ENCODE measurements at places on chromosomes 3 and 15.

- DNase-seq = no peak
Observed at GRCh38 chr3:40951636-40952035, 247.7 kb upstream of the CTNNB1 start.

DNA sequence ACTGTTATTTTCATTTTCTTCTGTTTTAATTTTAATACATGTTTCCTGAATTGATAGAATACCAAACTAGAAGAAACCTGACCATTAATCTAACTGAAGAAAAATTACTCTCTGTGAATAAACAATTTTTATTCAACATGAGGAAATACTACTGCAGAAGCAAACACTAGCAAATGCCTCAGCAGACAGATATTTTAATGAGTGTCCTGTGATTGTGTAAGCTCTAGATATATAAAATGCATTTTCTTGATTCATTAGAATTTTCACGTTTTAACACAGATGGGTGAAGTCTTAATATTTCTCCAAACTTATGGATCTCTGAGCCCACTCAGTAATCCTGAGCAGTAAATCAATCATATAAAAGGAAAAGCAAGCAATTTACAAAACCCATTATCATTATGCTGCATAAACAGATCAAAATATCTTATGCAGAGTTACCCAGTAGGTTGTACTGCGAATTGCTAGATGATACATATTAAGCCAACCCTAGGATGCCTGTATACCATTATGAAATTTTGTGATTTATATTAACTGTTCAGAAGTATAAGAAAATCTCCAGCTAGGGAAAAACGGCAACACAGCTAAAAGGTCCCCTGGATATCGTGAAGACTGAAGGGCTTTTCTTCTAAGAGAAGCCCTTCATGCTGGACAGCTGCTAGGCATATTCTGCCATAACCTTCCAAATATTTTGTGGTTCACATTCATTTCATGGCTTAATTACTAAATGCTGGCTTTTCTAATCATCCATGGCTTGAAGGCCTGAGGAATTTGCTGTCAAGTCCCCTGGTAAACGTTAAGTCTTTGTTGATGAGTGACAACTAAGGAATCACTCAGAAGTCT is 157.7 kb upstream of the TGFBR2 start:
- DNase-seq = no peak

DNA sequence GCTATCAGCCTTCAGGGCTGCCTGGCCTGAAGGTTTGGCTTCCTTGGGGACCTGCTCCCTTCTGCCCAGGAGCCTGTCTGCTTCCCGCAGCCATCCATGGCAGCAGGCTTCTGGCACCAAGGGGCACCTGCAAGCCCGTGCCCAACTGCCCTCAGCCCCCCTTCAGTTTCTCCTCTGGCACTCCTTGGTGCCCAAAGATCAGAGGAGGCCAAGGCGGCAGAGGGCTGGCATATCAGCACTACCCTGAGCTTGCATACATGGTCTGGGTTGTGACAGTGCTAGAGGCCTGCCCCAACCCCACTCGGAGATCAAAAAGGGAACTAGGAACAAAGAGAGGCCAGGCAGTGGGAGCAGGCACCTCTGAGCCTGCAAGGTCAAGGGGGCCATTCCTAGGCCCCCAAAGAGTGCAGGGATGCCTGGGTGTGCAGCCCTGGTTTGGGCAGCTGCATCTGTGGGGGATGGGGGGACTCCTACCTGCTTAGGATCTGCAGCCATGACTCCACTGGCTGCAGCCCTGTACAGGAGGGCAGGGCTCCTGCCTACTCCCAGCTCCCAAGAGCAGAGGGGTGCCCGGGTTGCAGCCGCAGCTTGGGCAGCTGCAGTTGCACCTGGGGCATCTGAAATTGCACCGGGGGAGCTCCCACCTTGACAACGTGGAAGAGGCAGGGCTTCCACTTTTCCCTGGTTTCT is 76.2 kb upstream of the TP63 start:
- DNase-seq = no peak

- DNase-seq = no peak
Observed at GRCh38 chr3:194556086-194557056, 69.6 kb upstream of the ATP13A3 start.

DNA sequence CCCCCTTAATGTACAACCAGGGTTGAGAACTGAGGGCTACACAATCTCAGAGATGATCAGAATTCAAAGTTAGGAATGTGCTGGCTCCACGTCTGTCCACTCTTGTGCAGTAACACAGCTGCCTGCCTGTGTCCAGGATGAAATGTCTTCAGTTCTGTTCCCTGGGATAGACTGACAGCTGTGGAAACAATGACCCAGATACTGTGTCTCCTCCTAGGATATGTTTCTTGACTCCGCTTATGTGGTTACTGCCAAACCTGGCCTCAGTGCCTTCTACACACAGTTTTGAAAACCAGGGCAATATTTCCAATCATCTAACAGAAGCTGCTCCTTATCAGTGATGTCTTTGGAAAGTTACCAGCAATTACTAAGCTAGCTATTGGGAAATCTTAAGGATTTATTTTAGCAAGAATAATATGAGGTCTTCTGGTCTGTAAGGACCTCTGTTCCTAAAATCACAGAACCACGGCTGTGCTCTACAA is 67.6 kb downstream of the NOX5 start:
- no peak for DNase-seq

GRCh38 chr3:182235504-182235903 is 523.8 kb downstream of the SOX2 start:
- DNase-seq = no peak

GRCh38 chr3:42013691-42014457 is 52.0 kb upstream of the ULK4 start:
- DNase-seq = no peak

- DNase-seq = no peak
Observed at GRCh38 chr3:26191556-26191955, 401.7 kb downstream of the OXSM start.

GRCh38 chr3:55244247-55244646 is 242.9 kb downstream of the WNT5A start:
- DNase-seq = no peak

DNA sequence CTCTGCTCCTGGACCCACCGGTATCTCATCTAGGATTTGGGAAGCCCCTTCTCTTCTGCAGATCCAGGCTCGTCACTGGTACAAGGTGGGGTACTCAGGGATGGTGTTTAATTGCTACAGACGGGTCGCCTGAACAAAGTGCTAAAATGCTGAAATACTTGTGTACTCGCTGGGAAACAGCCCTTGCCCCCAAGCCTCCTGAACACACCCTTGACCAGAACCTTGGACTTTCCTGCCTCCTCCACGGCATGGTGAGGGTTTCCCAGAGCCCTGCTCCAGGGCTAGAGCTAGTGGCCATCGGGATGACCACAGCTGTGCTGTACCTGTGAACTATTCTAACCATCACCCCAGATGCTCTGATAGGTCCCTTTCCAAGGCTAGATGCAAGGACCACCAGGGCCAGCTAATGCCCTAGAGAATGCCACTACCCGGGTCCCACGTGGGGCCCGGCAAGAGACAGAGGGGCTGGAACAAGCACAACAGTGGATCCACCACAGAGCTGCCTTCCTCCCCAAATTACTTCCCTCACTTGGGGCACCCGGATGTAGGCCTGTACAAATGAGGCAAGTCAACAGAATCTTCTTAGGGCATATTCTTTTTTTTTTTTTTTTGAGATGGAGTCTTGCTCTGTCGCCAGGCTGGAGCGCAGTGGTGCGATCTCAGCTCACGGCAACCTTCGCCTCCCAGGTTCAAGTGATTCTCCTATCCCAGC is 267.3 kb downstream of the FOXP1 start:
- DNase-seq = no peak

GRCh38 chr3:188792793-188793192 is 379.0 kb upstream of the TPRG1 start:
- no peak for DNase-seq

- DNase-seq = no peak
Observed at GRCh38 chr15:78907577-78907976, 34.9 kb downstream of the MORF4L1 start.

DNA sequence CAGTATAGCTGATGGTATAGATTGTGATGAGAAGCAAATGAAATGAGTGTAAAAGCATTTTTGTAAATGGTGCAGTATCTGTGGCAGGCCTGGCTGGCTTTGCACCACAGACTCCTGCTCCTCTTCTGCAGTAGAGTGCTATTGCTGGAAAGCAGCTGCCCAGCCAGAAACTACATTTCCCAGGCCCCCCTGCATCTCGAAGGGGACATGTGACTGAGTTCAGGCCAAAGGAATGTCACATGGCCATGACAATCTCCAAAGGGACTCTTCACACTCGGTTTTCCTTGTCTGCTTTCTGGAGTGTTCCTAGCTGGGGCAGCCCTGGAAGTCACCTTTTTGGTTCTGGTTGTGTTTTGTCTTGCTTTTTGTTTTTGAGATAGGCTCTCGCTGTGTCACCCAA is 277.1 kb downstream of the SUCLG2 start:
- DNase-seq = no peak

DNA sequence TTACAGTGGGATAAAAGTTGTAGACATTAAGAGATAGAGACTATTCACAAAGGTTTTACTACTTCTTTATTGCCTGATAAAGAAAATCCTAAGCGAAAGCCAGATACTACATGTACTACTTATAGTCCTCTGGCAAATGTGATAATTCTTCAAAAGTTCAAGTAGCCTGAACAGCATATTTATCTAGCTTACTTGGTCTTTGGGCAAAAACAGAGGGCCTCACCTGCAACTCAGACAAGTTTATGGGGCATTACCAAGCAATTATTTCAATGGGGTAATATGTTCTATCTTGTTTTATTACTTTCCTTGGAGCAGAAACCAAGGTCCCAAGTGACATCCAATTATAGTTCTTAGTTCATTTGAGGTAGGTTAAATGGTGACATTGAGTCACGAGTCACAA is 390.1 kb upstream of the ARHGEF26 start:
- no peak for DNase-seq

GRCh38 chr15:89383365-89384175 is 48.9 kb upstream of the POLG start:
- DNase-seq = peak; percentile 10

DNA sequence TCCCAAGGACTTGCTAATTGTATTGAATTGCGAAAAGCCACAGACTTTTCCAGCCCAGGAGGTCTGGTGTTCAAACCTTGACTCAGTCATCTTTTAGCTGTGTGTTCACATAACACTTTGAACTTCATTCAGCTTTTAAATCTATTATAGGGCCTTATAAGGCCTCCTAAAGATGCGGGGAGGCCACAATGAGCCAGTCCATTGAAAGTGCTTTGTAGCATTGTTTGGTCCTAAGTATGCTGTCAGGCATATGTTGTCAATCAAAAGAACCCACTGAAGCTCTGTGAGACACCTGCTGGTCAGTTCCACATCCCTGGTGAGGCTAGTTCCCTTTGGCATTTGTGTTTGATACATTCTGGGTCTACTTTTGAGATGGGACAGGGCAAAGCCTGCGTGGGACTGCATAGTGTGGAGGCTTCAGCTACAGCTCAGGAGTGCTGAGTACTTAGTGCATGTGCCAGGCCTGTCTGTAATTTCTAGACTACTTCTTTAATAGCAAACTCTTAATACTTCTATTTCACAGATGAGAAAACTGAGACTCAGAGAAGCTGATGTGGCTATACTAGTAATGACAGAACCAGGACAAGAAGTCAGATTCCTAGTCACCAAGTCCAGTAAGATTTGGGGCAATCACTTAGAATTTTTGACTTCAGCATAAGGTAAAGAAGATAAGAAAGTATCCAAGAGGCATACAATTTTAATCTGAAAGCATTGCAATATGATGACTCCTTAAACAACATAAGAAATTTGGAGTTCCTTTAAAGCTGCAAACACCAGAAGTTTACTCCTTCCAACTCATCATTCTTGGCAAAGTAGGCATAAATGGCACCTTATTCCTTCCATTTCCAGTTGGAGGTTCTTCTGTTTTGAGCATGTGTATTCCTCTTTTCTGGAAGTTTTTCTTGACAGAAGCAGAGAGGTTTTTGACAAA is 213.0 kb downstream of the PDCD6IP start:
- DNase-seq = no peak

DNA sequence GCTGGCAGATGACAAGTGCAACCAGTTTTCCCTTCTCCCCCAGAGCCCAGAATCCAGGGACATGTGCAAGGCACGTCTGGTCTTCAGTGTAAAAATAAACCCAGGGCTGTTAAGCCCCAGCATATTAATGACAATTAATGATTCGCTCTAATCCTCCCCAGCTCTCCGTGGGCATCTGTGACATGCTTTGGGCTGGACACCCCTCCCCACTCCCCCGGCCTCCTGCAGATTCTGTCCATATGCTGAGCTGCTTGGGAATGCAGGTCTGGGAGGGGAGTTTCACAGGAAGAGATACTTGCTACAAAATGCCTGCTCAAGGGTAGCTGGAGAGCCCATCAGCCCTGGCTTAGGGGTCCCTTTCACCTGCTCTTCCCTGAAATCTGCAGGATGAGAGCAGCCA is 43.0 kb upstream of the NTRK3 start:
- no peak for DNase-seq

- no peak for DNase-seq
Observed at GRCh38 chr3:183128709-183129108, 29.4 kb upstream of the MCCC1 start.

DNA sequence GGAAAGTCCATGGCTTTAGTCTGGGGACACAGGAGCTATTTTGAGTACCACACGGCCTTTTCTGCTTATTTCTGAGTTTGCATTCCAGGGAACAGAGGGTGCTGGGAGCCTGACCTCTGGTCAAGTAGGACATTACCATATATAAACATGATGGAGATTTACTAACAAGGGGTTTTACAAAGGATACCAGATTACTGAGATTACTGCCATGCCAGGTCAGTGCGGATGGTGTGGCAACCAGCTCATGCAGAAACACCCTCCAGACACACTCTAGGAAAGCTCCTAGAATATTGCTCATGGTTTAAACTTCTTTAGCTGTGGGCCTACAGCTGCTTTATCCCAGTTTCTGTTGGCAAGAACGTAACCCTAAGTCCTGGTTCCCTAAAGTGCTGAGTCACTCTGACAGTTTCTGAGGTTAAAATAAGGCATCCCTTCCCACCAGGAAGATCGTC is 54.3 kb upstream of the AGTR1 start:
- DNase-seq = no peak

DNA sequence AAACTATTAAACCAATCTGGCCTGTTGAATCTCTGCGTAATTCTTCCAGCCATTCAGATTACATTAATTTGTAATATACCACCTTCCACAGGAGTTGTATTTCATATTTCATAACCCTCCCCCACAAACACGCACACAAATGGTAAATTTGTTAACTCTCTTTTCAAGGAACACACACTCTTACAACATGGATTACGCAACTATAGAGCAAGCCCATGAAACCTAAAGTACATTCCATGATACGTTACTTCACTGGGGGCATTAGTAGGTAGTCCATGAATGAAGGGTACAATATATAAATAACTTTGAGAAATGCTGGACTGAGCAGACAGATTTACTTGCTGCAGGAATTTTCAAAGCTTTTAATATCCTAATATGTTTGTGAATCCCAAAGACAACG is 65.0 kb downstream of the TRIM69 start:
- no peak for DNase-seq

- DNase-seq = no peak
Observed at GRCh38 chr3:193730976-193731375, 138.0 kb downstream of the OPA1 start.

DNA sequence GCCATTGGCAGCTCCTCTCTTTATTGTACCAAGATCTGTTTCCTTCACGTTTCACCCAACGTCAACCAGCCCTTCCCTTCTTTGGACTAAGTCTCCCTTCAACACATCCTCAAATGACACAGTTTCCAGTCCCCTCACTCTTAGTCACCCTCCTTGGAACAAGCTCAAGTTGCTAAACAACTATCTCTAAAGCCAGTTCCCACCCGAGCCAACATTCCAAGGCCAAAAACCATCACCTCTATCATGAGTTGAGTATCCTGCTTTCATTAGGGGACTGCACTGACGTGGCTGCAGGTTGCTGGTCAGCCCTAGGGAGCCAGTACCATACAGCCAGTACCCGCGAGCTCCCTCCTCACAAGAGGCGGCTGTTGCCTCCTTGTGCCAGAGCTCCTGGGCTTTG is 73.8 kb downstream of the LIPC start:
- no peak for DNase-seq

GRCh38 chr3:182650568-182651128 is 142.7 kb upstream of the ATP11B start:
- no peak for DNase-seq
